CD4-positive, alpha-beta T cell treated with Interleukin-6 for 4 hours (primary cell): ENCODE measurements at places on chromosomes 3 and 15.

DNA sequence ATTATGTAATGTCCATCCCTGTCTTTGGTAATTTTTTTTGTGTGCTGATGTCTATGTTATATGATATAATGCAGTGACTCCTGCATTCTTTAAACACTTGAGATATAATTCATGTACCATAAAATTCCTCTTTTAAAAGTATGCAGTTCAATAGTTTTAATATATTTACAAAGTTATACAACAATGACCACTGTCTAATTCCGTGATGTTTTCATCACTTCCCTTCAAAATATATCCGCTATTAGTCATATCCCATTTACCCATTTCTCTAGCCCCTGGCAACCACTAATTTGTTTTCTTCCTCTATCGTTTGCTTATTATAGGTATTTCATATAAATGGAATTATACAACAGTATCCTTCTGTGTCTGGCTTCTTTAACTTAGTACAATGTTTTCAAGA, 64.9 kb upstream of the SUCLG2 start:
- no peak for DNase-seq

DNA sequence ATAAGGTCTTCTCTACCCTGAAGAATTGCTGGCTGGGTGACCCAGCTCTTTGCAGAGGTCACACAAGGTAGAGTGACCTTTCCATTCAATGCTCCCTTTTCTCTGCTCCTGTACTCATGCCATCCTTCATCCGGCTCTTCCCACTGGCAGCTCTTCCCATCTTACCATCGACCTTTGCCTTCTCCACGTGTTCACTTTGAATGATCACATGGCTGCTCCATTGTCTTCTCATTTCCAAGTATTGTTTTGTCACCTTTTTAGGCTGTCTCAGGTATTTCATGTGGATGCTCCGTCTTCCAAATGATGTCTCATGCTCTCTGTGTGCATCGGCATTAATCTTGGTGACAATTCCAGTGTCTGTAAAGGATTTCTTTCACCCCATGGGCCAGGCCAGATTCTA, 76.6 kb upstream of the ONECUT1 start:
- no peak for DNase-seq

DNA sequence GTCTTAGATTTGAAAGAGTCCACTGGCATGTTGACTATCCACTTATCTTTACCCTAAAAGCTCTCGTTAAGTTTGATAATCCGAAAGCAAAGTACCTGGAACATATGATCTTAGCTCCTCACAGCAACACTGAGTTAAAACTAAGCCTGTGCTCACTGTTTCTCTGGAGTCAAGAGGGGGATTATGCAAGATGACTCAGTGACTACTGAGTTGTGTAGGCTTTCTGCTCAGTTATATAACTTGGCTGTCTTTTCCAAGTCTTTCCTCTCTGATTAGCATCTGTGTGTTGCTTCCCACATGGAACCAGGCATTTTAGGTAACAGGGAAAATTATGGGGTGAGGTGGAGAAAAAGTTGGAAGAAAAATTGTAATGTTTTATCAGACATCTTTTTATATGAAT, 31.2 kb upstream of the MYO5C start:
- no peak for DNase-seq

GRCh38 chr15:78280319-78281072, 16.1 kb downstream of the DNAJA4 start:
- no peak for DNase-seq

- no peak for DNase-seq
These were observed 58.7 kb downstream of the ATP10A start for GRCh38 chr15:25804451-25804850.

GRCh38 chr15:30063835-30064546, 18.8 kb upstream of the GOLGA8J start:
- DNase-seq: no peak

- no peak for DNase-seq
These were observed 41.5 kb downstream of the MAPK6 start for GRCh38 chr15:52060501-52060900.

- DNase-seq: no peak
These were observed 207.2 kb downstream of the ROBO2 start for GRCh38 chr3:77247061-77247460.

DNA sequence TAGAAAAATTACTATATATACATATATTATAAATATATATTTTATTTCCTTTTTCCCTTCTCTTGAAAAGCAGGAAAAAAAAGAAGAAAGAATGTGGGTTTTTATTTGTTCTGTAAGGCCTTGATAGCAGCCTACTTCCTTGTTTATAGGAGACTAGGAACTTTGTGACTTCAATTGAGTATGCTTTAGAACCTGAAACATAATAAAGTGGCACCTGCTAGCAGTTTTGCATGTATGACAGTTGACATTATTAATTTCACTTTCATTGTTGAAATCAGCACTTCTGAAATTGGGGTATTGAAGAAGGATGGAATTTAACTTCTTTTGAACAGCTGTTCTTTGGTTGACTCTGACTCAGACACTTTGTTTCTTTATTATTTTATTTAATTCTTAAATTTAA, 56.9 kb downstream of the GLCE start:
- DNase-seq: no peak

DNA sequence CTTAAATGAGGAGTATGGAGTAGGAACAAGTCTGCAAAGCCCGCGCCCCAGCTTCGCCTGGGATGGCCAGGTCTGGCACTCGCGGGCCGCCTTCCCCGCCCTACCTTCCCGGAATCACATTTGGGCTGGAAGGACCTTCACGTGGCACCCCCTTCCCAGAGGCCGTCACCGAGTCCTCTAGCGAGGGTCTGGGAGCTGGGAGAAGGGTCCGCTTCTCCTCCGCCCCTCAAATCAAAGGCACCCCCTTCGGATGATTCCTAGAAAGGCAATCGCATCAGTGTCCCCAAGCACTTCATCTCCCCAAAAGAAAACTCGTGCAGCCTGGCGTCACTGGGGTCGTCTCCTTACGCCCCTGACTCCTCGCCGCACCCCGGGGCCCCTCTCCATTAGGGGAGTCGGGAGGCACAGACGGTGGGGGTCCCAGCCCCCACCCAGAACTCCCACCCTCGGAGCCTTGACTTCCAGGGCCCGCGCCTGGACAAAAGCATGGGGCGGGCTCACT, 380 bp downstream of the MYLK start:
- no peak for DNase-seq

DNA sequence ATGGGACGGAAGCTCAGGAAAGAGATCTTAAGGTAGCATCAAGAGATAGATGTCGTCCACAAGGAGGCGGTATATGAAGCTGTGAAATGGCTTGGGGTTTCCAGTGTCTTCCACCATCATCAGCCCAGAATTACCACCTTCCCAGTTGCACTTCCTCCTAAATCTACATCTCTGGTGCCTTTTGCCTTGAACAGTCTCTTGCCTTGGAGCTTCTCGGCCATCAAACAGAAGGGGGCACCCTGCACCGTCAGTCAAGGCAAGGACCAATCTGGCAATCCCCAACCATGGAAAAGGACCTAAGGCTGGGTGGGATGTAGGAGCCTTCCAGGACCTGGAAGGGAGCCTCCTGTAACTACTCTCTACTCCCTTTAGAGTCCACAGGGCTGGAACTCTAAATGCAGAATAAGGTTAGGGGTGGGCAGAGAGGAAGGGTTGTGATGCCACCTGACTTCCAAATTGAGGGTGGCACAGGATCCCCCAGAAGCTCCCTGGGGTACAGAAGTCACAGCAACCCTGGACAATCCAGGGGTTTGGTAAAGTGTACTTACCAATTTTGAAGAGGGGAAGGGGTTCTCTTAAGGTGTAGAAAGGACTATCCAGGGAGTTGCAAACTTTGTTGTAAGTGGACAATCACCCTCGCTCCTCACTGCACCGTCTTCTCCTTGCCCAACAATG, 1.0 kb upstream of the RYR3 start:
- no peak for DNase-seq

DNA sequence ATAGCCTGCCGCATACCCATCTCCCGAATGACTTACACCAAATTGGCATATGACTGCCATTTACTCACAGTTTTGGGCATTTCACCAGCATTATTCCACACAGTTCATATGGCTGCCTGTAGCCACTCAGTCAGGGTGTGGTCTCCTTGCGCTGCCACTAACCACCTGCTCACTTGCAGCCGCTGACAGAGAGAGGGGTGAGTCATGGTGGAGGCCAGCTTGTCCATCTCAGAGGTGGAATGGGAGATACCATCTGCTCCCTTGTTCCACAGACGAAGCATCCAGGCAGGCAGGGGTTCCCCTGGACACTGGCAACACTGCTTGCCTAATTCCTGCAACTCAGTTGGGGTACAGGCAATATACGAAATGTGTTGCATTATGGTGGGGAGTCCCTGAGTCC, 15.6 kb downstream of the CCRL2 start:
- no peak for DNase-seq

GRCh38 chr3:186705882-186706780, 11.0 kb upstream of the KNG1 start:
- peak; percentile 5 for DNase-seq

DNA sequence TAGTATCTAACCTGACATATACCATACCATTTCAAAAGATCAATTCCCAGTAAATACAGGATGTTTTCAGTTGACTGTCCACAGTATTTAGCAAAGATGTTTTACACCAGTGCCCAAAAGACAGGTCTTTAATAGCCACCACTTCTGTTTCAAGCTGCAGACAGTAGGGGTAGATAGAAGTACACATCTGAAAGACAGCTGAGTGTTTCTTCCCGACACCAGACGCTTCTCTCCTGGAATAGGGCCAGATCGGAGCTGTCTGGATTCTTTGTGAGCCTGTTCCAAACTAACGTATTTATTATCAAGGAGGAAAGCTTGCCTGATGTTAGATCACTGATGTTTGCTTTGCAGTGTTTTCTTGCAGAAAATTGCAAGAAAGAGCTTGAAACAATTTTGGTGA, 136.1 kb upstream of the RBMS3 start:
- no peak for DNase-seq

DNA sequence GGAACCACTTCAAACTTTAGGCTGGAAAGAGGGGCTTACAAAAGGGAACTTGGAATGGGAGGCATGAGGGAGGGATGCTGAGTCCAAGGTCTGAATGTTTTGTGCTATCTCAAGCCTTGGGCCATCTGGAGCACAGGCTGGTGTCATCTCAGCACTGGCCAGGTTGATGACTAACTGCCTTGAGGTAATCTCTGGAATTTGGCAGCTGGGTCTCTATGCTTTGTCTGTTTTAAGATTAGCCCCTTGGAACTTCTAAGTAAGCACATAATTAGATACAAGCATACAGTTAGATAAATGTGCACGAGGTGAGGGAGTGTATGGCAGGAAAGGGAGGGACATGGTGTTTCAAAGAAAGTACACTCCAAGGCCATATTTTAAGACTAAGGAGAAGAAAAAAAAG, 252.4 kb upstream of the CCDC54 start:
- no peak for DNase-seq

GRCh38 chr3:111846717-111847116, 12.3 kb upstream of the PHLDB2 start:
- no peak for DNase-seq

- no peak for DNase-seq
These were observed 143.6 kb upstream of the SLITRK3 start for GRCh38 chr3:165339753-165340152.

DNA sequence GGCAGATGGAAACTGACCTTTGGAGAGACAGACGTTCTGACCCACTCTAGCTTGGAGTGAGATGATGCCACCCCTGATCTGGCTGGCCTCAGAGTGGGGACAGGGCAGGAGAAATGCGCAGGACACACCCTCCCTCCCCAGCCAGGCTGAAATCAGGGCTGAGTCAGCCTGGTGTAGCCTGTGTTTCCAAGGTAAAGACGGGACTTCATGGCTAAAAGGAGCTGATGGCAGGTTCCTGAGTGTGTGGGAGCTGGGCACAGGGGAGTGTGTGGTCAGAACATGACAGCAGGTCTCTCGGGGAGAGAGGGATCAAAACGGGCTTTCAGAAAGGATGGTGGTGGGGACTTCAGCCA, 14.6 kb upstream of the POLG start:
- no peak for DNase-seq

DNA sequence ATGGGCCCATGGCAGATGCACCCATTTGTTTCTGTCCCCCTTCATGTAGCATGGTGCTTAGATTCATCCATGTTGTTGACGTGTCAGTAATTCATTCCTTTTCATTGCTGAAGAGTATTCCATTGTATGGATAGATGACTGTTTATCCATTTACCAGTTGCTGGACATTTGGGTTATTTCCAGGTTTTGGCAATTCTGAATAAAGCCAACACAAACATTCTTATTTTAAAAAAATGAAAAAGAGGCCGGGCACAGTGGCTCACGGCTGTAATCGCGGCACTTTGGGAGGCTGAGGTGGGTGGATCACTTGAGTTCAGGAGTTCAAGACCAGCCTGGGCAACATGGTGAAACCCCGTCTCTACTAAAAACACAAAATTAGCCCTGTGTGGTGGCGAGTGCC, 18.7 kb upstream of the TATDN2 start:
- no peak for DNase-seq

DNA sequence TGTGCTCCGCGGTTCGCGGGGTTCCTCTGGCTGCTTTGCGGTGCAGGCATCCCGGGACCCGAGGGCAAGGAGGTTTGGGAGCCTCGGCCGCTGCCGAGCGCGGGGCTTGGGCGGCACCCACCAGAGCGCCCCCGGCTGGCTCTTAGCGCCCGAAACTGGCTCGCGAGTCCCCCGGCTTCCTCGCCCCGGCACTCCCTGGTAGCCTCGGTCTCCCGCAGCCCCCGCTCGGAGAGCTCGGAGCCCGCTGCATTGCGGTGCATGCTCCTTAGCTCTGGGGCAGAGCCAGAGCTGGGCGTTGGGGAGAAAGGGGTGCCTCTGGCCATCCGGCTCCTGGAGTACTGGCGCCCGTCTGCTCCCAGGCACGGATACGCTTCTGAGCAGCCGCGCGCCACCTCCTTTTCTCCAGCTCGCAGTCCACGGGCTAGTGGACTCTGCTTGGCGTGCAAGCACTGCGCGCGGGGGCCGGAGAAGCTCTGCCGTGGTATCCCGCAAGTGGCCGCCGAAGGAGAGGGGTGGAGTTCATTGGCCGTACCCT, 753 bp downstream of the EPHB1 start:
- no peak for DNase-seq

GRCh38 chr15:67755264-67755663, 70.0 kb upstream of the SKOR1 start:
- DNase-seq: peak; percentile 16

DNA sequence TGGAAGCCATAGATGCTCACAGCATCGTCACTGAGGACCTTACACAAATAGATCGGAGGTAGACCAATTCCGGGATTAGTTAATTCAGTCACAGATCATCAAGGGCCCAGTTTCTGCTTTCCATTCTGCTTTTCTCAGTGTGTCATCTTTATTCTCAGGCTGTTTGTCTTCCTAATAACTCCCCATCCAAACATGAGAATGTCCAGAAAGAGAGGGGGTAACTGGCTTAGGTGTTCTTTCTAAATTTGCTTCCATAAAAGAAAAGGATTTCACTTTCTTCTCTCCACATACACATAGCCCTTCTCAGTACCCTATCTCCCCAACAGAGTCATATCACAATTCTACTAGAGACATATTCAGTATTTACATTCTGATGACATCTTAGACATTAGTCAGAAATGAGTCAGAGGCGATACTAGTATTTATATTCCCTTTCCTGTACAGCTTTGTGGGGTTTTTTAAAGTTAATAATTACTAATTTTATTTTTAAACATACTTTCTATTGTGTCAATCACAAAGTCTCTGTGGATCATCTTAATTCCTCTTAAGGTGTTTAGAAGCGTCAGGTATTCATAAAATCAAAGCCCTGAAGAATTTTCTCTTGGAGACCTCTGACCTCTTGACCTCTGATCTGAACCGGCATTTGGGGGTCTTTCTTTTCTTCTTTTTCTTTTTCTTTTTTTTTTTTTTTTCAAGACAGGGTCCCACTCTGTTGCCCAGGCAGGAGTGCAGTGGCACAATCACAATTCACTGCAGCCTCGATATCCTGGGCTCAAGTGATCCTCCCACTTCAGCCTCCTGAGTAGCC, 24.3 kb upstream of the IL12A start:
- no peak for DNase-seq
